ENCODE measurements at places on chromosomes 1 and 21. TPM values are rescaled to one million over a fixed set of nuclear protein-coding genes. Genes with fewer than 3 reads are reported as not detected.

DNA sequence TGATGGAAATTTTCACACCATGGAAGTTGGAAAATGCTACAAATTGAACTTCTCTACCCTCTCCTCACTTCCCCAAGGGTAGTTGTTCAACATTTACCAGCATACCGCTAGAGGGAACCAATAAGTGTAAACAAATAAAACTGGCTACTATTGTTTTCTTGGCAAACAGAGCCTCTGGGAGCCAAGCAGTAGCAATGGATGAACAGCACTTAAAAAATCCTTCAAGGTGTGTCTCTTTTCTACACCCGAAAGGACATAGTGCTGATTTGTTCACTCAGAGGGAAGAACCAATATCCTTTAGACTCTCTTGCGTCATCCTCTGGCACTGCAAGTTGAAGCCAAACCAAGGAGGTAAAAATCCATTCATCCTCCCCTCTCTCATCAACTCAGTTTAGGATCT is 161.5 kb downstream of the TBX15 start:
- DNase-seq, result no peak

DNA sequence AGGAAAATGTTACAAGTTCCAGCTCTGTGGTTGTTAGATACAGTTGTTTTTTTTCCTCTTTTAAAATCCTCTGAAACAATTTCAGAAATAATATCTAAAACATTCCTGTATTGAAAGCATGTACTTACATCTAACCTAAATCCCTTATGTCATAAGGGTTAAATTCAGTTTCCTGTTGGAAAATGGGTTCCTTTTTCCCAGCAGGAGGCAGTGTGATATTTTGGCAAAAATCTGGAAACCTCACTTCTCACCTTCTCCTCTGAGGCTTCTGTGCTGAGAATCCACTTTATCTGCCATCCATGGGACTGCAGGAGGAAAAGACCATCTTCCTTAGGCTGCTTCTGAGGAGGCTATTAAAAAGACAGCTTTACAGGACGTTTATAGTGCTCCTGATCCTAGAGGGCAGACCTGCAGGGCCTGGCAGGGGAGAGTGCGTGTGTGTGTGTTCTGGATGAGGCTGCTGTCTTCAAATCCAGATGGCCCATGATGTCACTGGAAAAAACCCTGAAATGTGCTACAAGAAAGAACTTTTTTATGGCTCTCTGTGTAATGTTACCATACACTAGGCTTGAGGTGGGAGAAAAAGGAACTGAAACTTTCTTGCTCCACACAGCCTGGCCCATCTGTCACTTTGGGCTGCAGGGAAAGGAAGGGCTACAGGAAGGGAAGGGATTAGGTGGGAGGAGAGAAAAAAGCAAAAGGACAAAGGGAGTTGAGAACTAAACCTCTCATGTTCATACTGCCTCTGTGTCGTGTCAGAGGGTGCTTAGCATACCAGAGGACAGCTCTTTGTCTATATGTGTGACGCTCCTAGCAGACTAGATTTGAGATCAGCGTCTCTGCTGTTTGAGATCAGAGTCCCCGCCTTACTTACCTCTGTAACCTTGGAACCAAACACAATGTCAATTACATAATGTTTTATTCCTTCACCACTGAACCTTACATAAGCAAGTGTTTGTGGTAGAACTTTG is 379.2 kb upstream of the SPAG17 start:
- DNase-seq, result no peak

Gene LIN28A
- total RNA-seq, result 5.1 TPM

DNA sequence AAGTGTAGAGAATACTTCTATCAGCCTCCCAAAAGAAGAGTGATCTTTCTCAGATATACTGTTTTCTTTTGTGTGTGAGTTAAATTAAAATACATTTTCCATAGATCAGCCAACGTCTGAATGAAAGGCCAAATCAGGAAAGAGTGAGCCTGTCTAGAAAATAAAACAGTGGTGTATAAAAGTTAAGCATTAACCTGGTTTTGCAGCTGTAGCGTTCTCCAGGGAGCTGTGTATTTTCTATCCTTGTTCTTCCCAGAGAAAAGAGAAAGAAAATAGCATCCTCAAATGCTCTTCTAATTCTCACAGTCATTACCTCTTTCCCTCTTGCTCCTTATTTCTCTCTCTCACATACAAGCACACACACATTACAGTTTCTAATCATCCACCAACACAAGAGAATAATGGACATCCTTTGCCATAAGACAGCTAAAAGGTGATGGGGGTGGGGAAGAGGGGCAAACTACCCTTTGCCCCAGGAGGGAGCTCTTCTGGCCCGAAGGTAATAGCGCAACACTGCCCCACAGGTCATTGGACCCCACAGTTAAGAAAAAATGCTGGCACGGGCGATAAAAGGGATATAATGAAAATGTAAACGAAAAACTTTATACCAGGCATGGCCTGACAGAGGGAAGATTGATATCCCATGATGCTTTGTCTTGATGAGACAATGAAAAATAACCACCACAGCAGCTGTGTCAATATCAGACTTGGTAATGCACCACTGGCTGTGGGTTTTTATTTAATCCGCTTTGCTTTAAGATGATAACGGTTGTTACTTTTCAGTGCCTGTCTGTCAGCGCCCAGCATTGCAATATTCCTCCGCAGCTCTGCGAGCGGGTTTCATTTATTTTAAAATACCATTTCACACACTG is 150.3 kb downstream of the NUF2 start:
- no peak for DNase-seq

DNA sequence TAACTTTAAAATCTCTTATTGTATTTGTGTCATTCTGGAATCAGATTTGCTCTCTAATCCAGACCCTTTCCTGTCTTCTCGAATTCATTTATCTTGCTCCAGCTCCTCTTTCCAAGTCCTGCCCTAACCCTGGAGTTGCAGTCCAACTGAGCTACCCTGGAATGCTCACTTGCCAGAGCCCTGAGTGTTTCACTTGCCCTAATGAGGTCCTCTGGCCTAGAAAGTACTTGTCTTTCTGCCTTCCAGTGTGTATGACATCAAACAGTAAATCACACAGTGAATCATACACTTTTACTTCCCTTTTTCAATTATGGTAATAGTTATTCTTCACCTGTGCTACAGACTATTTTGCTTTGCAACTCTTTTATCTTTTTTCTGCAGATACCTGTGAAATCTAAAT is 96.9 kb downstream of the NEK7 start:
- no peak for DNase-seq

GRCh38 chr1:7042322-7043190 is 257.3 kb downstream of the CAMTA1 start:
- peak; percentile 57 for DNase-seq

Gene TEX38
- not detected for total RNA-seq

Gene HES5
- not detected for total RNA-seq

Gene RNF186
- total RNA-seq, result not detected

Gene FAM76A
- 10.8 TPM for total RNA-seq

- no peak for DNase-seq
Observed at GRCh38 chr1:168613038-168613451, 36.6 kb downstream of the XCL1 start.

DNA sequence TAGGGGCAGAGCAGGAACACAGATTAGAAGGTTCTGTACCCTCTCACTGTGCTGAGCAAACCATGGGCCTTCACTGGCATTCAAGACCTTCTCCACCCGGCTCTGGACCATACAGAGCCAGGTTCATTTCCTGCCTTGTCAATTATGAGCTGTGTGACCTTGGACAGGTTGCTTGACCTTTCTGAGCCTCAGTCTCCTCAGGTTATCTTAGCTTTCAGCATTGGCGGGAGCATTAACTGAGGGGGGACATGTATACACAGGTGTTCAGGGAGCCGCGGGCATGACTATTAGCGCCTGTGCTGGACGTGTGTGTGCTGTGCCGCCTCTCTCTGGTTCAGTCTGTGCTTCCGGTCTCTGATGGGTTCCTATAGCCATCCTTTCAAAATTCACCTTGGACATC is 32.1 kb downstream of the HTR6 start:
- no peak for DNase-seq

GRCh38 chr1:220999872-221000863 is 120.9 kb downstream of the HLX start:
- no peak for DNase-seq

Gene CFHR3
- total RNA-seq, result 0.47 TPM

DNA sequence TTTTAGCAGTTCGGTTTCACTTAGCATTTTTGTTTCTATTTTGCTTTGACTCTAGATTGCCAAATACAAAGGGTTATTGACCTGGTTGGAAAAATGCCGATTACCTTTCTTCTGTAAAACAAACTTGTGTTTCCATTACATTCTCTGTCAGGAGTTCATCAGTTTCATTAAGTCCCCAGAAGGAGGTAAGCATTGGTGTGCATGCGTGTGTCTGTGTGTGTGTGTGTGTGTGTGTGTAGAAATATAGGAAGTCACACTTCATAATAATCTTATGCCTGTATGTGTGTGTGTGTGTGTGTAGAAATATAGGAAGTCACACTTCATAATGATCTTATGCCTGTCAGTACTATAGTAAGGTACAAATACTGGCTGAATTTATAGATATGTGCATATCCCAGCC is 10.0 kb downstream of the RGSL1 start:
- no peak for DNase-seq

Gene PLPP3
- total RNA-seq, result 0.36 TPM

DNA sequence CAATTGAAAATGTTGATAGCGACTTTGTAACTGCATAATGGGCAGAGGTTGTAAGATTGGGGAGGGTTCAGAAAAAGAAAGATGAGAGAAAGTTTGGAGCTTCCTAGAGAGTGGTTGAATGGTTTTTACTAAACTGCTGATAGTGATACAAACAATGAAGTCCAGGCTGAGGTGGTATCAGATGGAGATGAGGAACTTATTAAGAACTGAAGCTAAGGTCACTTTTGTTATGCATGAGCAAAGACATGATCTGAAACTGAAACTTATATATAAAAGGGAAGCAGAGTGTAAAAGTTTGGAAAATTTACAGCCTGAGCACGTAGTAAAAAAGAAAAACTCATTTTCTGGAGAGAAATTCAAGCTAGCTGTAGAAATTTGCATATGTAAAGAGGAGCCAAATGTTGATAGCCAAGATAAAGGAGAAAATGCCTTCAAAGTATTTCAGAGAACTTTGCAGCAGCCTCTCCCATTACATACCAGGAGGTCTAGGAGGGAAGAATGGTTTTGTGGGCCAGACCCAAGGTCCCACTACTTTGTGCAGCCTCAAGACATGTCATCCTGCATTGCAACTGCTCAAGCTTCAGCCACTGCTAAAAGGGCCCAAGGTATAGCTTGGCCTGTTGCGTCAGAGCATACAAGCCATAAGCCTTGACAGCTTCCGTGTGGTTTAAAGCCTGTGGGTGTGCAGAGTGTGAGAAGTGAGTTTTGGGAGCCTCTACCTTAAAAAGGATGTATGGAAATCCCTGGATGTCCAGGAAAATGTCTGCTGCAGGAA is 843.9 kb downstream of the AMY1C start:
- DNase-seq, result no peak

DNA sequence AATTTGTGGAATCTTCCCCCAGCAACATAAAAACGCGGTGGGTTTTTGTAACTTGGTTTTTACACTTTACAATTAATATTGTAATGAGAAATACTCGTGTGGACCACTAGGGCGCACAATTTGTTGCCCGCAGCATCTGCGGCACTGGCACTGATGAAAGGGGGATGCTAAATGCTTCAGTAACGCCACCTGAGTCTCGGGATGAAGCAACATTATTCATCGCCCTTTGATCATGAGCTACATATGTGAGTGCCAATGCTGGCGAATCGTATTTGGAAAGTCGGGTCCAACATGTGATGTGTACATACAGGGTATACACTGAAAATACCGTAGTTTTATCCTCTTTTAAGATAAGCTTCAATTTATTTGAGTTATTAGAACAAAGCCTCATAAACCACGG is 34.2 kb upstream of the COX20 start:
- DNase-seq, result peak; percentile 62

Gene AMIGO1
- total RNA-seq, result 1.0 TPM

GRCh38 chr1:186896211-186896610 is 67.5 kb downstream of the PLA2G4A start:
- no peak for DNase-seq

- DNase-seq, result peak; percentile 74
Observed at GRCh38 chr21:33325222-33326067, 675 bp downstream of the IFNAR1 start.

Gene CHRM3
- 0.11 TPM for total RNA-seq

DNA sequence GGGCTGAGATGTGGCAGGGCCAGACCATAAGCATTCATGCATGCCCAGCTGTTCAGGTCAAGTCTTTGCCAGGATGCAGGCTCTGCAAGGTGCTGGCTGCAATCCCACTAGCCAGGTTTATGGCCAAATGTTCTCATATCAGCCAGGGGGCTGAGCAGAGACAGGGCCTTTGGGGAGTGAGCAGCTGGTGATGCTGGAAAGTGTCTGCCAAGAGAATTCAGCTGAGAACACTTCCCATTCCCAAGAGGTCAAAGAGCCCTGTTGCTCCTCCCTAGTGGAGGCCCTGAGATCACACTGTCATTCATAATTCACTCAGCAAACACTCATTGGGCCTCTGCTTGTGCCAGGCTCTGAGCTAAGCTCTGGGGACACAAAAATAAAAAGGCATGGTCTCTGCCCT is 150.3 kb downstream of the DMRTA2 start:
- no peak for DNase-seq

DNA sequence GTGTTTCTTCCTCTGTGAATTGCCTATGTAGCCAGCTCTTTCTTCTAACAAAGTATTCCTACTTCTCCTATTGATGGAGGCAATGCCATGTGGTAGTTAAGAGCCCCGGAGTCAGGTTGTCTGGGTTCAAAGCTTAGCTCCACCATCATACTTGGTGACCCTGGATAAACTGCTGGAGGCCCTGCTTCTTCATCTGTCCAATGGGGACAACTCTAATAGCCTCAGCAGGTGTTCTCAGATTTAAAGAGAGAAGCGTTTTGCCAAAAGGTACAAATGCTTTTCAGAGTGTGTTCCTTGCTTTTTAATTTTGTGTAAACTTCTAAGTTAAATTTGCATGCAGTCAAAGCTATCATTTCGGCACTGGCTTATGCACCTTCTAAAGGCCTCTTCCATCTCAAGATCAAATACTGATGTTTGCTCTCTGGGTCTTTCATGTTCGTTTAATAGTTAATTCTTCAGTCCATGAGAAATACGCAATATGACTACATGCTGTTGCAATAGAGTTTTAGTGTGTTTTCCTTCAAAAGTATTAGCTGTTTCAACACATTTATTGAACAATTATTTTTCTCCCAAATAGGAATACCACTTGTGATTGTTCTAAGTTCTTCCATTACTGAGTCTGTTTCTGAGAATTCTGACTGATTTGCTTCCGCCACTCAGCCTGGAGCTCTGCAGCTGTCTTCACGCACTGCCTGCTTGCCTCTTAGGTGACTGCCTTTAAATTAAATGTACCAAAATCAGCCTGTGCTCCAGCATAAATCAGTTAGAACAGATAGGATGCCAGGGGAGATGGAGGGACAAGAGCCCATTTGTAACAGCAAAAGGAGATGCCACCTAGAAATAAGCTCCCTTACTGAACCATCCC is 75.6 kb downstream of the CAPZB start:
- no peak for DNase-seq

Gene CD5L
- total RNA-seq, result not detected

DNA sequence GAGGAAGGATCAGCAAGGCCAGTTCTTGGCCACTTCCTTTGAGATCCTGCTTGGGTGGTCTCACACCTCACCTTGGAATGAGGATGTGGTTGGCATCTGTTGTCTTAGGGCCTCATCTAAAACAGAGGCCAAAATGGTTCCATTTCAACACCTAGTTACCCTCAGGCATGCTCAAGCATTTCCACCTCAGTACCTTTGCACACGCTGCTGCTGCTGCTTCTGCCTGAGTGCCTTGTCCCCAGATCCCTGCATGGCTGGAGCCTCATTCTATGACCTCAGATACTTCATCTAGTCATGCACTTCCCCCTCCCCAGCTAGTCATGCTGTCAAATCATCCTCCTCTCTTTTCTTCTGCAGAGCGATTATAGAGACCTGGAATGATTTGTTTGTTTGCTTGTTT is 86.8 kb downstream of the ACTL8 start:
- DNase-seq, result no peak

Gene CYP4X1
- total RNA-seq, result not detected

Gene KCNA3
- total RNA-seq, result not detected

Gene IFI44L
- 0.18 TPM for total RNA-seq
